Esophagus squamous epithelium (tissue), 5 donors: ENCODE measurements at places on chromosomes 2 and 18.

GRCh38 chr2:215052404-215052803 is 86.0 kb downstream of the ABCA12 start:
- H3K4me3 ChIP-seq: no peak overlapping the region
- H3K27me3 ChIP-seq: no peaks in the 10 kb centered on the region
- no peak for DNase-seq

DNA sequence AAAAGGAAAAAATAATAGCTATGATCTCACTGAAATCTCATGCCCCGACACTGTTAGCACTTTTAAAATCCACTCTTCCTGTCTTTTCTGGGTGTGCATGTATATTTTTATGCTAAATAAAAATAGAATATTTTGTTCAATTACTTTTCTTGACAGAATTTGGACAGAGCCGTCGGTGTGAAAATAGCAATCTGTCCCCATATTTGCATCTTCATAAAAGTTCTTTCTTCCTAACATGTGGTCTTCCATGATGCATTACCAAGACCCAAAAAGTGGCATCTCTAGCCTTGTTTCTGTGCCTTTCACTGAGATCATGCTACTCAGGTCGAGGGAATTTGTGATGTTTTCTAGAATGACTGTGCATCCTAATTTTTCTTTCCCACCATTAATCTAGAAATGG is 298.8 kb upstream of the CCDC68 start:
- H3K27me3 ChIP-seq: no peaks in the 10 kb centered on the region
- no peaks in the 10 kb centered on the region for H3K4me1 ChIP-seq
- no peak overlapping the region for H3K4me3 ChIP-seq
- peaks cover 88% of the 10 kb centered on the region for H3K36me3 ChIP-seq

GRCh38 chr2:216829533-216829932 is 30.3 kb downstream of the TNP1 start:
- no peak overlapping the region for H3K27ac ChIP-seq
- H3K36me3 ChIP-seq: no peaks in the 10 kb centered on the region
- no peak overlapping the region for H3K4me3 ChIP-seq
- H3K4me1 ChIP-seq: peaks cover 7% of the 10 kb centered on the region
- no peak for DNase-seq

- H3K4me3 ChIP-seq: no peak overlapping the region
- H3K36me3 ChIP-seq: no peaks in the 10 kb centered on the region
- H3K27me3 ChIP-seq: peaks cover 3% of the 10 kb centered on the region
- DNase-seq: no peak
- H3K4me1 ChIP-seq: no peaks in the 10 kb centered on the region
Observed at GRCh38 chr18:24877066-24877465, 416.6 kb downstream of the HRH4 start.

DNA sequence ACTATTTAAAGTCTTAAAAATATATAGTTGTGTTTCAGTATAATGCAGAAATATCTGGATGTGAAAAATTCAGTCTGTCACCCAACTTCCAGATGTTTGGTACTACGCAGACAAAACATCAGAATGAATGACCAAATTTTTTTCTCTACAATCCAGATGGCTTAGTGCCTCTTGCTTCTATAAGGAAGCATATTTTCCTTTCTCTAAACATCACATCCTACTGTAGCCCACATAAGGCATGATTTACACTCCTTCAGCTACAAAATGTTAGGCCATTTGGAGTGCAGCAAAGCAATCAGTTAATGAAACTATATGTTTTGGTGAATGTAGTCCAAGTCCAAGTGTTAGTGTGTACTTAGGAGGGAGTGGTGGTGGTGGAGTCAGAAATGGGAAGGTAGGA is 162.9 kb upstream of the SIX2 start:
- no peaks in the 10 kb centered on the region for H3K4me1 ChIP-seq
- no peak for DNase-seq

GRCh38 chr2:6784291-6784690 is 81.4 kb downstream of the CMPK2 start:
- H3K36me3 ChIP-seq: no peaks in the 10 kb centered on the region
- H3K27me3 ChIP-seq: no peaks in the 10 kb centered on the region
- no peak overlapping the region for H3K27ac ChIP-seq
- no peak overlapping the region for H3K4me3 ChIP-seq
